ENCODE measurements at places on chromosomes 7 and 10.

DNA sequence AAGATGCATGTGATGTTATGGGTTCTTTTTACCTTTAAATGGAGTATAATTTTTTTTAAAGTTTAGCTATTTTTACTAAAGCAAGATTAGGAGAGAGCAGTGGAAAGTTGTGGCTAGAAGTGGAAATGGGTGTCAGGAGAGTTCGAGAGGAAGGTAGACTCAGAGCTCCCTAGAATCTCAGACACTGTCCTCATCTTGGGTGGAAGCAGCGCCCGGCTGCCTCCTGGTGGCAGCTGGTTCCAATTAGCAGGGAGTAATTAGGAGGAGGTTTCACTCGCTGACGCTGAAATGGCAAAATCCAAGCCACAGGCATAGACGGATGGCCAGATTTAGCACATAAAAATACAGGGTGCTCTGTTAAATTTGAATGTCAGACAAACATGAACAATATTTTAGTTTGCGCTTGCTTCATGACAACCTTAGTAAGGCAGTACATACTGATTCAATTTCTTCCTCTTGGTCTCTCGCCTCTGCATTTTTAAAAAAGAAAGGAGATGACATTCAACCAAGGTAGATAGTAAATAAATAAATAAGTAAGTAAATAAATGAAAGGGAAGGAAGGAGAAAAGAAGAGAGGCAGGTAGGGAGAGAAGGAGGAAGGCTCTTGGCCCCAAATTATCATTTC, 58.5 kb downstream of the LGI1 start:
- DNase-seq, result peak; percentile 72

DNA sequence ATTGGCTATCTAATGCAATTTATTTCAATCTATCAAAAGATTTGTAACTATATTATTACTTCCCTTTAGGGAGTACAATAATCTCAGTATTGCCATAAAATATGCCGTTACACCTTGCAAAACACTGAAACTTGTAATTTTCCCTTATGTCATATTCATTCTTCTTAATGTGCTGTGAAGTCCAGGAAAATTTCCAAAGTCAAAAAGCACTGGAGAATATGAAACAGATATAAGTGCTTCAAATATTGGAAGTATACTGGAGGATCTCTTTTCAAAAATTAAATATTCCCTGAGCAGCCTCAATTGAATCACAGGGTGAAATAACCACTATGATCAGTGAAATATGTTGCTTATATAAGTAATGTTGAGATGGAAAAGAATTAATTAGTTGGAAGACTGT, 356.0 kb downstream of the PPP1R3A start:
- no peak for DNase-seq

DNA sequence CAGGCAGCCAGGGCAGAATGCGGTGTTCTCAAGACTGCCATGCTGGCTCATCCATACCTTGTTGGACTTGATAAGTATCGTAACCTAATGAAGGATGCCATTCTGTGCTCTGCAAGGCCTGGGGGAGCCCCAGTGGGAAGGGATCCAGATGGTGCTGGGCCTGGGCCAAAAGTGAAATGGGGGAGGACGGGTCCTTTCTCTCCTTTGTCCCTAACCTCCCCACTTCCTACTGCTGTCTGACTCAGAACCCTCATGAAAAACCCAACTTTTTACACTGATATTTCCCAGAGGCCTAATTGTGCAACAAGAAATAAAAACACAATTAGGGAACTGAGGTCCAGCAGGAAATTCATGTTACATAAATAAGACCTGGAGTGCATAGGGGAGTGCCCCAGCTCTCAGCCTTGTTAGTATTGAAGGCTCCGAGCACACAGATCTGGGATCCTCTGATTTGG, 193.7 kb upstream of the SVIL start:
- no peak for DNase-seq

DNA sequence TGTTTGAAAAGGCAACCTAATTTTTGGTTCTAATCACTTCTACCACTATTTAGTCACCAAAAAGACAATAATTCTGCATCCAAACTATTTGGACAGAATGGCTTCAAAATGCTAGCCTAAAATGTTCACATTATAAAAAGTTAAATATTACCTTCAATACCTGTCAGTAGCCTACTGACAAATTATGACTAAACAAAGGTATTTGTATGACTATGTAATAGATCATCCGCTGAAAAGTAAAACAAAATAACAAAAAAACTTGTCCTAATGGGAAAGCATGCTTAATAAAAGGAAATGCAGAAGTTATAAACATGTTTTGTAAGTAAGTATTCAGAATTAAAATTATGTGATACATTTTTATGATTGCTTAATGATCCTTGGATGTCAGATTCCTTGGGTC, 36.6 kb downstream of the CD36 start:
- no peak for DNase-seq

DNA sequence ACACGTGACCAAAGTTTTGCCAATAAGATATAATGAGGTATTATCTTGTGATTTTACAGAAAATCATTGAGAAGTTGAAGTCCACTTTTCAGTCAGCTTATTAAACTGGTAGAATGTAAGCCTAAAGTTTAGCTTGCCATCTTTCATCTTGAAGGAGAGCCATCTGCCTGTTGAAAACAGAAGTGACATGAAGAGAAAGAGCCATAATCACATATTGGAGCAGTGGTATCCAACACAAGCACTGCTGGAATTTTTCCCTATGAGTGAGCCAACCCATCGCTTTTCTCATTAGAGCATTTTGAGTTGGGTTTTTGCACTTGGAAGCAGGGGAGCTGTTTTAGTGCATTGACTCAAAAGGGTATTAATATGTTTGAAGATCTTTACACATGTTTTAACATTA, 117.6 kb upstream of the FERD3L start:
- no peak for DNase-seq

GRCh38 chr10:101285519-101286070, 56.3 kb upstream of the LBX1 start:
- DNase-seq, result no peak

- DNase-seq, result no peak
Measured at GRCh38 chr10:4073912-4074311, 288.9 kb upstream of the KLF6 start.

DNA sequence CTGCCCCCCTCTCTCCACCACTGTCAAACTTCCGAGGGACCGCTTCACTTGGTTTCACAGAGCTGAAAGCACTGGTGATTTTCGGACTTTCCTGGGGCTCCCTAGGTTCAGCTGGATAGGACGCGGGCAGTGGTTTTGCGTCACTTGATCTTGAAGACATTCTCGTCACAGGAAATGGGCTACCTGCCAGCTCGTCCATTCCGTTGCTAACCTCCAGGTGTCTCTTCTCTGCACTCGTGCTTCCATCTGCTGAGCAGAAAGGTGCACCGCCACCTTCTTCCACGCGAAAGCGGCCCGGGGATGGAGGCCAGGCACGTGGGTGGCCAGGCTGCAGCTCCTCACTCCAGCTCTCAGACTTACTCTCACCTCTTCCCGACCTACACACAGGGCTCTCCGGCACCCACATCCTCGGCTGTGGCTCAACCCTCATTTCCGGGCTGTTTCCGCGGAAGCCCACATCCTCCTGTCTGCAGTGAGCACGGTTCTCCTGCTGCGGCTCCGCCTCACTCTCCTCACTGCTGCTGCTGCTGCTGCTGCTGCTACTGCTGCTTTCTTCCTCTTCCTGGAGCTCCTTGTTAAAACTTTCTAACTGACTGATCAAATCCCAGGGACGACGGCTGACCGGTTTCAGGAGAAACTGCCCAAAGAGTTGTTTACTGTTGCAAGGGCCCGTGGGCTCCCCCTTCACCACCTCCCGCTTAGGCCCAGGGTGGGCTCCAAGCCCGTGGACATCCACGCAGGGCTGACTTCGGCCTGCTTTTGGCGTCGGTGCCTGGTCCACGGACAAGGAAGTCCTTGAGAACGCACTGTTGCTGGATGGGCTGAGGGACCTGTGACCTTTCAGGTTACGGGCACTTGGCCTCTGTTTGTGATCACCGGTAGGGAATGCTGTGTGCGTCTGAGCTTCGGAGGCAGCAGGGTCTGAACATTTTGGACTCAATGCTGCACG, 32.1 kb downstream of the JCAD start:
- peak; percentile 68 for DNase-seq

GRCh38 chr10:116880716-116881482, 31.6 kb downstream of the ENO4 start:
- DNase-seq, result peak; percentile 14

DNA sequence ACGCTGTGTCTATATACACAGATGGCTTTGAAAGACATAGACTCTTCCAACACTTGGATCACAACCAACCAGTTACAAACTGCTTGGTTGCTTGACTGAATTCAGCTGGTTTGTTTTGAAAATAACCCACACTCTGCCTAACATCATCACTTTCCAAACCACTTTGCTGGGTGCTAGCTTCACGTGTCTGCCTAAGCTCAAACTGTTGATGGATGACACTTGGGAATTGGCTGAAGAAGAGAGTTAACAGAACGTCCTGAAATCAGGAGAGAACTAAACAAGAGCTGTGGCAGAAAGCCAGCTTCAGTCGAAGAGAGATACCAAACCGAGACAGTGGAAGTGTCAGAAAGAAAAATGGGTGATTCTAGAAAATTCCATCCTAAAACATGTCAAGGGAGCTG, 420.8 kb upstream of the AUTS2 start:
- peak; percentile 13 for DNase-seq

DNA sequence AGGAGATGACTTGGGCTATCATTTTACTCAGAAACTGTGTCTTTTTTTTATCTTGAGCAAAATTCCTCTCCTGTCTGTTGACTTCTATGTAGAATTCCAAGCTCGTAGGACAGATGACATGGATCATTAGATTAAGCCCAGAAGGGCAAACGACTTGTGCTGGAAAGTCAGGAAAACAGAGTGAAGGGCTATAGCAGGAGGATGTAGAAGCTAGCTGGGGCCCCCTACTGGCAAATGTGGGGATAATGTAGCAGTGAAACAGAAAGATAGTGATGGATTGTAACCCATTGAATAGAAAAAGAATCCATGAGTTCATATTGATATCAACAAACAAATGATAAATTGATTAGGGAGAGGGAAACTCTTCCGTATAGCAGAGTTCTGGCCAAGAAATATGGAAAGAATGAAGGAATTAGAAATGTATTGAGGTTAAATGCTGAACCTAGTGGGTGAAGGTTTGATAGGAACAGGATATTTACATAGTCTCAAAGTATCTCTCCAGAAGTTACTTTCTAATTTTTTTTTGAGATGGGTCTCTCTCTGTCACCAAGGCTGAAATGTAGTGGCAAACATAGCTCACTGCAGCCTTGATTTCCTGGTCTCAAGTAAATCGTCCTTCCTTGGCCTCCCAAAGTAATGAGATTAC, 103.6 kb downstream of the LYZL1 start:
- DNase-seq, result peak; percentile 33

DNA sequence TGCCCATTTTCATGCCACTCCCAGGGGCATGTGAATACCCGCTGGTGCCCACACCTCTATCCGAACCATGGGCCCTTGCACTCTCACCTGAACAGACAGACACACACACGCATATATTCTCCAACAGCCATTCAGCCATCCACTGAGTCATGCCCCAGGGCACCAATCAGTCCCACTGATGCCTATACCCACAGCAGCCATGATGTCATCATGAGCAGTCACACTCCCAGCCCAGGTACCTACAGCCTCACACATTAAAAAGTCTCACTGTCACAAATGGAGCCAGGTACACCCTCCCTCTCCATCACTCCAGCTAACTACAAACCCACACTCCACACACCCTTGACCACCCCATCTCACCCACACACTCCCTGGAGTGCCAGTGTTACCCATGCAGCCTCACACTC, 12.2 kb downstream of the VSIR start:
- no peak for DNase-seq

GRCh38 chr10:78770167-78771090, 298.3 kb upstream of the ZMIZ1 start:
- no peak for DNase-seq

DNA sequence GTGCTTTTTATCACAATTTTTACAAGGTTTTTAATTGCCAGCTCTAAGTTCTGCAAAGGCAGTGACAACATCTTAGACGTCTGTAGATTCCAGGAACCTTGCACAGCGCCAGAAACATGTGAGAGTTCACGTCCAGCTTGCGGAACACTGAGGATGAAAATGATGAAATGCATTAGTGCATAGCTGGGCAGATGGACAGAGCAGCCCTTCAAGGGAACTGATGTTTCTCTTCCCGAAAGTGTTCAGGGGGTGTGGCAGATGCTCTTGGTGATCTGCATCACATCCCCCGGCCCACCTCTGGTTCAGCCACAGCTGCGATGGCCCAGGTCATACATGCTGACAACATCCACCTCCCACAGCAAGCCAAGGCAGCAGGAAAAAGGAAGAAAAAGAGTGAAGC, 40.9 kb downstream of the ITIH5 start:
- DNase-seq, result peak; percentile 38

- no peak for DNase-seq
Measured at GRCh38 chr10:126650161-126650560, 20.3 kb downstream of the C10orf90 start.

GRCh38 chr10:67934336-67934735, 49.9 kb downstream of the SIRT1 start:
- no peak for DNase-seq

GRCh38 chr7:91043186-91043585, 221.0 kb upstream of the FZD1 start:
- DNase-seq, result no peak

GRCh38 chr7:18320971-18321567, 174.5 kb upstream of the HDAC9 start:
- DNase-seq, result no peak

DNA sequence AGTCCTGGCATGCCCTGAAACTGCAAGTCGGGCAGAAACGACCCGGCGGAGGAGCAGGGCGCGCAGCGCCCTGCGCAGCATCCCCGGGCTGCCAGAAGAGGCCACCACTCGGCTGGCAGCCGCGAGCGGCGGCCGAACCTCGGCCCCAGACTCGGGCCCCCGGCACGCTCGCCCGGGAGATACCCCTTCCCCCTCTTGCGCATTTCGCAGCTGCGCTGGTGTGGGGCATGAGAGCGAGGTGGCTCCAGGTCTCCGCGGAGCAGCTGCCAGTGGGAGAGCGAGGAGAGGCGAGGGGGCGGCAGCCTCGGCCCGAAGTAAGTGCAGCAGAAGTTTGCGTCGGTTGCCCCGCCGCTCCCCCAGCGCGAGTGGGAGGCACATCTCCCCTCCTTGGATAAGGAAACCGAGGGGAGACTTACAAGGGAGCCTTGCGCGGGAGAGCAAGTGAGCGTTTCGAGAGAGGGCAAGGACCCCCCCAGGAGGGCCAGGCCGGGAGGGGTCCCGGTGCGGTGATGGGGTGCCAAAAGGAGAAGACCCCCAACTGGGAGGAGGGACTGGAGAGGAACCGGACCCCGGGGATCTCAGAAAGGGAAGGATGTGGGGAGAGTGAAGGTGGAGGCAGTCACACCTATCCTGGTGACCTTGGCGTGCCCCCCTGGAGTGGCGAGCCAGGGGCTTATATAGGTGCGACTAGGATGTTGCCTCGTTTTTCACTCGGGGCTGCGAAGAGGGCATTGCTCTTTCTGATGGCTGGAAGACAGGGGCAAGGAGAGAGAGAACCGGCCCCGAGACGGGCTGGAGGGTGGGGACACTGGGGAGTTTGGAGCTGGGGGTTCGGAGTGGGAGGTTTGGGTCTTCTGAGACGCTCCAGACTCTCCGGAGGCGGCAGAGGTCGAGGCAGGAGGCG, 256.3 kb downstream of the OTUD1 start:
- no peak for DNase-seq

GRCh38 chr10:21649454-21649872, 115.4 kb downstream of the MLLT10 start:
- DNase-seq, result no peak

GRCh38 chr10:86888585-86889381, 68.6 kb downstream of the MMRN2 start:
- DNase-seq, result no peak

Data from transverse colon (tissue), 4 donors.